Vagina (tissue), 2 donors: ENCODE measurements at places on chromosomes 3 and 15.
A peak's percentile ranks its signal among the peaks of the same experiment; 100 is the strongest.

- no peak overlapping the region for H3K4me3 ChIP-seq
- H3K27ac ChIP-seq, result no peak overlapping the region
- no peak for DNase-seq
- no peaks in the 10 kb centered on the region for H3K27me3 ChIP-seq
- H3K4me1 ChIP-seq, result no peaks in the 10 kb centered on the region
Observed at GRCh38 chr15:101387574-101387973, 92.5 kb upstream of the SNRPA1 start.

- H3K36me3 ChIP-seq, result no peaks in the 10 kb centered on the region
- H3K27me3 ChIP-seq, result no peaks in the 10 kb centered on the region
- H3K27ac ChIP-seq, result peak overlapping the region; percentile 88
- peaks cover 17% of the 10 kb centered on the region for H3K4me1 ChIP-seq
- peak overlapping the region; percentile 74 for H3K4me3 ChIP-seq
Observed at GRCh38 chr3:197554562-197555280, 1.0 kb downstream of the BDH1 start.

DNA sequence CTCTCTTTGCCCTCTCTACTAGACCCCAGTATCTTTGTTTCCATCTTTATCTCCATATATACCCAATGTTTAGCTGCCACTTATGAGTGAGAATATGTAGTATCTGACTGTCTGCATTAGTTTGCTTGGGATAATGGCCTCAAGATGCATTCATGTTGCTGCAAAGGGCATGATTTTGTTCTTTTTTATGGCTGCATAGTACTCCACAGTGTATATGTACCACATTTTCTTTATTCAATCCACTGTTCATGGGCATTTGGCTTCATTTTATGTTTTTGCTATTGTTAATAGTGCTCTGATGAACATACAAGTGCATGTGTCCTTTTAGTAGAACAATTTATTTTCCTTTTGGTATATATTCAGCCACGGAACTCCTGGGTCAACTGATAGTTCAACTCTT is 671.5 kb upstream of the GRM7 start:
- H3K27ac ChIP-seq, result no peak overlapping the region
- DNase-seq, result no peak
- no peaks in the 10 kb centered on the region for H3K36me3 ChIP-seq
- H3K27me3 ChIP-seq, result no peaks in the 10 kb centered on the region

DNA sequence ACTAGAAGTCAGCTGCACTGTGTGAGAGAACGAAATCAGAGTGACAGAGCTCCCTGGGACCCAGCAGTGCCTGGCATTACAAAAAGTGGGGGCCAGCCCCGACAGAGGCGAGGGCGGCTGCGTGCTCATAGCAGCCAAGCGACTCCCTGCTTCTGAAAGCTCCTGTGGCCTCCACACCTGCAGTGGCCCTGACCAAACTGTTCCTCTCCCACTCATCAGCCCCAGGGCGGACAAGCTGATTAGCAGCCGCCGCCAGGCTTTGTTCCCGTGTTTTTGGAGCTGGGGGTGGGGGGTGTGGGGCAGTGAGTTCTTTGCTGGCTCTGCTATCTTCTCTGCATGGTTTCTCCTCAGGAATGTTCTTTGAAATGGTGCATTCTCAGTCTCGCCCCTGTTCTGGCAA is 58.1 kb downstream of the DGKG start:
- no peak for DNase-seq
- H3K36me3 ChIP-seq, result no peaks in the 10 kb centered on the region
- no peaks in the 10 kb centered on the region for H3K4me1 ChIP-seq
- no peaks in the 10 kb centered on the region for H3K27me3 ChIP-seq
- no peak overlapping the region for H3K27ac ChIP-seq

DNA sequence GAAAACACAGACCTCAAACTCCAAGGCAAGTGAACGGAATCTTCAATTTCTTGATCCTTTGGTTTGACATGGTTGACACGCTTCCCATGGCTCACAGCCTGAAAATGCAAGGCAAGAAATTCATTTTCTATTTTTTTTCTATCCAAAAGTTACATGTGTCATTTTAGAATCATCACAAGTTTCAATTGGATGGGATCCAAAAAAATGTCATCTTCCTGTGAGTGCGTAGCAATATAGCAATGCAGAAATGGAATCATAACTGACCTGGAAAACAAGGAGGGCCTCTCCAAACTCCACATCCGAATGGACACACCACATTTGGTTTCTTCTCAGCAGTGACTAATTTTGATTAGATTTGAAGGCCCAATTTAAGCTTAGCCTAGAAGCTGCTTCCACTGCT is 175.8 kb upstream of the ATP11B start:
- no peak overlapping the region for H3K27ac ChIP-seq
- H3K4me1 ChIP-seq, result no peaks in the 10 kb centered on the region

DNA sequence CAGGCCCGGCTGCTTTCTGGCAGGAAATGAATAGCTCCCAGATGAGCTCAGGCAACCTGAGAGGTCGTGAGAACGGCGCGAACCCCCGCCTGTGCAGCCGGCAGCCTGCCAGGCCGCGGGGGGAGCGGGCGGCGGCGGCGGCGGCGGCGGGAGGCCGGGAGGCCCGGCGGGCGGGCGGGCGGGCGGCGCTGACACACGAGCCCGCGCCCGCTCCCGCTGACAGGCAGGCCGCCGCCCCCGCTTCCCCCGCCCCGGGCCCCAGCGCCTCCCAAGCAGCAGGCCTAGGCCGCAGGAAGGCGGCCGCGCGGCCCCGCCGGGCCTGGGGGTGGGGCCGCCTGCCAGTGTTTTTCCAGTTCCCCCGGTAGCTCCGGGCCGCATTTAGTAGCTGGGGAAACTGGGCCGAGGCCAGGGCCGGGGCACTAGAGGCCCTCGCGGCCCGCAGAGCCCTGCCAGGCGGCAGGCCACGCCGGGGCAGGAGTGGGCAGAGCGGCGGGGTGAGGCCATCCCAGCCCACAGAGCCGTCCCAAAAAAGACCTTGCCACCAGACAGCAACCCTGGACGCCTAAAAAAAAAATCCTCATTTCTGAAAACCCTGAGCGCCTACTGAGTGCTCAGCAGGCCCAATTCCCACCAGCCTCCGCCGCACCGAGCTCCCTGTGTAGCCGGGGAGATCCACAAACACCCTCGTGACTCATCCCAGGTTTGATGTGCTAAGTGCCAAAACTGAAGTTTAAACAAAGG is 5.6 kb downstream of the HES1 start:
- peak overlapping the region; percentile 86 for H3K27ac ChIP-seq
- DNase-seq, result no peak
- peak overlapping the region; percentile 42 for H3K4me3 ChIP-seq
- no peaks in the 10 kb centered on the region for H3K36me3 ChIP-seq

DNA sequence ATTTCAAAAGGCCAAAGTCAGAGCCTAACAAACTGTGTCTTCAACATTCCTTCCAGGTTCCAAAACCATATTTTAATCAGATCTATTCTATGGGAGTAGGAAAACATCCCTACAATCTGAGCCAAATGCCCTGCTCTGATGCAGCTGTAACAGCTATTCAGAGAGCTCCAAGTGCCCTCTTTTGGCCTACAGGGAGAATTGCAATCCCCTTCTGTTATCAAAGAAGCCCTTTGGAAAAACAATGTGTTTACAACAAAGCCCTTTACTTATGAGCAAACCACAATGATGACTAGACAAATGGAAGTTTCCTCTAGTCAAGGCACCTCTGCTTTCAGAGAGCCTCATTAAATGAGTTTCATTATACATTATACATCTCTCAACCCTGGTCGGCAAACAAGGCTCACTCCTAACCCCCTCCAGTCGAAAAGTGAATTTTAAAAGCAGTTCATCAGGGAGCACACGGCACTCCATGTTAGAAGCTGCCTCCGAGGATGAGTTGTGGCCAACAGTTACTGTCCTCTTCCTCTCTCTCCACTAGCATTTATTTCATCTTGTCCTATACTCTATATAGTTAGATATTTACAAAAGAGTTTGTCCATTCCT is 42.6 kb upstream of the TMCO5A start:
- H3K36me3 ChIP-seq, result no peaks in the 10 kb centered on the region
- no peak for DNase-seq
- no peak overlapping the region for H3K27ac ChIP-seq
- no peaks in the 10 kb centered on the region for H3K4me1 ChIP-seq
- H3K27me3 ChIP-seq, result no peaks in the 10 kb centered on the region

GRCh38 chr15:99009741-99010330 is 2.2 kb upstream of the PGPEP1L start:
- no peak overlapping the region for H3K4me3 ChIP-seq
- H3K27ac ChIP-seq, result no peak overlapping the region
- H3K27me3 ChIP-seq, result no peaks in the 10 kb centered on the region
- peaks cover under 1% of the 10 kb centered on the region for H3K4me1 ChIP-seq
- H3K36me3 ChIP-seq, result no peaks in the 10 kb centered on the region
